Mammary microvascular endothelial cell (primary cell): ENCODE measurements at places on chromosomes 3 and 15. TPM values are rescaled to one million over a fixed set of nuclear protein-coding genes. Genes with fewer than 3 reads are reported as not detected.

Gene ANKRD34C
- total RNA-seq, result not detected in 2 replicates

Gene GOLGA8Q
- total RNA-seq, result not detected in 2 replicates

Gene TLR9
- not detected in 2 replicates for total RNA-seq

Gene ITIH3
- total RNA-seq, result not detected in 2 replicates

Gene ZNF385D
- total RNA-seq, result 2.2 and 4.5 TPM in 2 replicates

Gene TUSC7
- not detected in 2 replicates for total RNA-seq

Gene DAZL
- not detected in 2 replicates for total RNA-seq

Gene CADPS
- total RNA-seq, result not detected in 2 replicates

Gene ULK3
- 33.4 and 36.1 TPM in 2 replicates for total RNA-seq

Gene TMEM39A
- 22.3 and 22.9 TPM in 2 replicates for total RNA-seq

Gene ZMYND10
- not detected in 2 replicates for total RNA-seq

Gene KBTBD12
- not detected in 2 replicates for total RNA-seq

Gene CCR3
- total RNA-seq, result not detected in 2 replicates

Gene MKRN2OS
- not detected in 2 replicates for total RNA-seq

Gene SLC12A6
- 14.3 and 17.0 TPM in 2 replicates for total RNA-seq

Gene CCPG1
- 31.3 and 32.3 TPM in 2 replicates for total RNA-seq

Gene FAM81A
- 0.20 and 0.44 TPM in 2 replicates for total RNA-seq

Gene CYP8B1
- not detected in 2 replicates for total RNA-seq

Gene FANCD2OS
- total RNA-seq, result not detected in 2 replicates

Gene OGG1
- 23.5 and 24.0 TPM in 2 replicates for total RNA-seq

Gene MED12L
- 0.07 TPM in 1 of 2 replicates, not detected in the other for total RNA-seq

Gene SLC24A5
- not detected in 2 replicates for total RNA-seq

Gene CDAN1
- 10.9 and 11.9 TPM in 2 replicates for total RNA-seq

Gene C3orf85
- not detected in 2 replicates for total RNA-seq

Gene C2CD4A
- total RNA-seq, result 0.15 TPM in 1 of 2 replicates, not detected in the other

Gene PYGO1
- total RNA-seq, result 0.53 and 0.69 TPM in 2 replicates

Gene A4GNT
- not detected in 2 replicates for total RNA-seq

Gene CIDEC
- total RNA-seq, result not detected in 2 replicates

Gene SUCLG2
- 45.4 and 47.3 TPM in 2 replicates for total RNA-seq

Gene HHLA2
- not detected in 2 replicates for total RNA-seq

Gene GRAMD2A
- total RNA-seq, result 0.20 and 0.47 TPM in 2 replicates

Gene FEM1B
- 23.6 and 23.8 TPM in 2 replicates for total RNA-seq

Gene GRM2
- total RNA-seq, result not detected in 2 replicates

Gene RBPMS2
- total RNA-seq, result 0.05 and 0.07 TPM in 2 replicates

Gene LIPC
- 0.07 and 0.34 TPM in 2 replicates for total RNA-seq

Gene ANKRD63
- total RNA-seq, result not detected in 2 replicates

Gene THAP10
- total RNA-seq, result 4.5 and 5.8 TPM in 2 replicates

Gene PLA2G4D
- total RNA-seq, result not detected in 2 replicates

Gene LRRC2
- 0.47 and 0.64 TPM in 2 replicates for total RNA-seq

Gene FBXL22
- not detected in 2 replicates for total RNA-seq

Gene TGM4
- total RNA-seq, result 0.07 and 0.20 TPM in 2 replicates

Gene ARHGEF26
- 0.40 and 0.59 TPM in 2 replicates for total RNA-seq
